ENCODE measurements at places on chromosomes 16 and 17.
A peak's percentile ranks its signal among the peaks of the same experiment; 100 is the strongest.

GRCh38 chr17:29622337-29623282 lies at the start of gene CORO6:
CORO6 (minus strand) TSS chr17:29622912; CDS start chr17:29621421, 1,491 bp downstream.
- peak; percentile 64 for DNase-seq

GRCh38 chr16:80045861-80046260 lies 445.3 kb upstream of the MAF start:
- DNase-seq = no peak

- no peak for DNase-seq
These were observed 288.0 kb downstream of the MAF start for GRCh38 chr16:79312502-79312901.

DNA sequence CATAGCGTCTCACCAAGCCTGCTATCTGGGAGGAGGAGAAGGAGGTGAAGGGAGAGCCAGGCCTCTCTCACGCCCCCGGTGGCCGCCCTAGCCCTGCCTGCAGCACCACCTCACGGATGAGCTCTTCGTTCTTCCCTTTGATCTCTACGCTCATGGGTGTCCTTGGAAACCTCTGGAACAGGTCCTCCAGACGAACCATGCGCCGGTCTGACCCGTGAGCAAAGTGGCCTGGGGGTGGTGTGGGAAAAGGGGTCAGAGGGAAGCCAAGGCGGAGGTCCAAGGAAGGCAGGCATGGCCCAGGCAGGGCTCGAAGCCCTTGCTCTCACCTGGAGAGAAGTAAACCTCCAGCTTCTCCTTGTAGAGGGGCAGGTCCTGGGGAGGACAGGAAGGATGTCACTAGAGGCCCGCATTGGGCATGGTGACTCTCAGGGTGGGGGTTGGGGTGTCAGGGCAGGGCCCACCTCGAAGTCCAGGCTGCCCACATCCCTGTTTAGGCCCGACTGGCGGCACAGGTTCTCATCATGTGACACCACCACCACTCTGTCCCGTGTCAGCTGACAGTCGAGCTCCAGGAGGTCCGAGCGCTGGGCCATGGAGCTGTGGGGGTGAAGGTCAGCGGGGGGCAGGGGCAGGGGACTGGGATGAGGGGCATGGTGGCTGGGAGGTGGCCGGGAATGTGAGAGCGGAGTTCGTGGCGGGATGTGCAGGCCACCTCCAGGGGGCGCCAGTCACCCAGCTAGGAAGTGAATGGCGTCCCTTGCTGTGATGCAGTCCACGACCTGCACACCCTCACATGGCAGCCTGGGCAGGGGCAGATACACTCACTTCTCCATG lies 923 bp downstream of the GDPD3 start:
- DNase-seq = peak; percentile 35

- DNase-seq = no peak
These were observed 6.7 kb downstream of the GIP start for GRCh38 chr17:48961516-48962233.

DNA sequence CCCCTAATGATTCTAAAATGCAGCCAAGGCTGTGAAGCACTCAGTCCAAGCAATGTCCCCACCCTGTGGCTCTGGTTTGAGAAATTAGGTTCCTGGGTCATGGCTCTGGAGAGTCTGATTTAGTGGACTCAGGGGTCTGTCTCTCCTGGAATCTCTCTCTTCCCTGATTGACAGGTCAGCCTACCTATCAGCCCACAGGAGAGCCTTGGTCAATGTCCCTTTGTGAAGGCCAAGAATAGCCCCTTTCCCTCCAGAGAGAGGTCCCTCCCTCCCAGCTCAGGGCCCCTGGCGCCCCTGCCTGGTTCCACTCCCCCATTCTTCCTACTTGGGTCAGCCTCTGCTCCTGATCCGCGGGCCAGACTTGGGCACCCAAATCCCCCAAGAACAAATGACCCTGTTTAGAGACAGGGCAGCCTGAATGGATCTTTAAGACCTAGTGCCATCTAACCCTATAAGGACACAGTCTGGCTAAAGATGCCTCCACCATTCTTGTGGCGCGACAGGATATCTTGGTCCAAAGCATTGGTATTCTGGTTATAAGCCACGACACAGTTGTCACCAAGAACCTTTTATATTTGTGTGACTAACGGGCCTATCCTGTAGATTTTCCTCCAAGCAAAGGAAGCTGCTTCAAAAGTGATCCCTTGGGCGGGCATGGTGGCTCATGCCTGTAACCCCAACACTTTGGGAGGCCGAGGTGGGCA lies 38.3 kb upstream of the PRSS54 start:
- DNase-seq = no peak

All from activated T-cell treated with anti-CD3 and anti-CD28 coated beads for 4 hours (primary cell).